ENCODE measurements at places on chromosomes 7 and 10. TPM values are rescaled to one million over a fixed set of nuclear protein-coding genes. Genes with fewer than 3 reads are reported as not detected.
A peak's percentile ranks its signal among the peaks of the same experiment; 100 is the strongest.

DNA sequence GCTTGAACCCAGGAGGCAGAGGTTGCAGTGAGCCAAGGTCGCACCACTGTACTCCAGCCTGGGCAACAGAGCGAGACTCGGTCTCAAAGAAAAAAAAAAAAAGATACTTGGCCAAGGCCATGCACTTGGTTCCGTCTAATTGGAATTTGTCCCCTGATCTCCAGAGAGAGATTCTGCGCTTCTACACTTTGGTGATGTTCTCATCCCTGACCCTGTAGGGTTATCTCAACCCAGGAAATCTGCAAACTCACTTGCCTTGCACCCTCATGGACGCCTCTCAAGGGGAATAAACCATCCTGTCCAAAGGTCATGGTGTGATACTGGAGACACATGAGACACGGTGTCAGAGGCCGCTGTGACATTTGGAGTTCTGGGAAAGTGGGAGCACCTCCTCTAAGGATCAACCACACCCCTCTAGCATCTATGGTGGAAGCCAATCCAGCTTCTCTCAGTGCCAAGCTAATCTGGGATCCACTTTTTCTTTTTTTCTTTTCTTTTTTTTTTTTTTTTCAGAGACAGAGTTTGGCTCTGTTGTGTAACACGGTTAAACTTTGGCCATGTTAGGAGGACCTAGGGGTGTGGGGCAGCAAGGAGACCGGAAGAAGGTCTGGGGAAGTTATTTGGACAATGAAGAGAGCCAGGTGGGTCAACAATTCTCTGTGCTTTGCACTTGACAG is 7.8 kb upstream of the POR start:
- H3K27ac ChIP-seq = peak overlapping the region; percentile 62
- no peaks in the 10 kb centered on the region for H3K36me3 ChIP-seq
- H3K27me3 ChIP-seq = no peaks in the 10 kb centered on the region
- H3K4me1 ChIP-seq = peaks cover 24% of the 10 kb centered on the region
- H3K4me3 ChIP-seq = no peak overlapping the region

DNA sequence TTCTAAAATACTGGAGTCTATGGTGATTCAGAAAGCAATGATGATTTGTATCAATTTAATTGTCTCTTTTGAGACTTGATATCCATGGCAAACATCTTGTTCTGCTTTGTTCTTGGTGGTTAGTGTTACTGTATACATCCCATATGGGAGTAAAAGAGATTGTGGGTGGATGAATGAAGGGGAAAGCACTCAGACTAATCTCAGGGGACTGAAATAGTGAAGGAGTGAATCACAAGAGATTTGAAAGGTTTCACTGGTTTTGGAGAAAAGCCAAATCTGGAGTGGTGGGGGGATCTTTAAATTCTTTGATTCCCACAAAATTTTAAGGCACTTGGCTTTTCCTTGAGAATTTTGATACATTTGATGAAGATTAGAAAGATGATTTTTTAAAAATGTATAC is 369.4 kb downstream of the INHBA start:
- H3K27ac ChIP-seq = no peak overlapping the region
- DNase-seq = no peak
- H3K4me1 ChIP-seq = no peaks in the 10 kb centered on the region
- H3K4me3 ChIP-seq = no peak overlapping the region
- no peaks in the 10 kb centered on the region for H3K36me3 ChIP-seq
- no peaks in the 10 kb centered on the region for H3K27me3 ChIP-seq

GRCh38 chr7:71625545-71625944 is 493.6 kb downstream of the GALNT17 start:
- no peaks in the 10 kb centered on the region for H3K27me3 ChIP-seq
- H3K27ac ChIP-seq = no peak overlapping the region
- DNase-seq = no peak
- H3K36me3 ChIP-seq = no peaks in the 10 kb centered on the region

DNA sequence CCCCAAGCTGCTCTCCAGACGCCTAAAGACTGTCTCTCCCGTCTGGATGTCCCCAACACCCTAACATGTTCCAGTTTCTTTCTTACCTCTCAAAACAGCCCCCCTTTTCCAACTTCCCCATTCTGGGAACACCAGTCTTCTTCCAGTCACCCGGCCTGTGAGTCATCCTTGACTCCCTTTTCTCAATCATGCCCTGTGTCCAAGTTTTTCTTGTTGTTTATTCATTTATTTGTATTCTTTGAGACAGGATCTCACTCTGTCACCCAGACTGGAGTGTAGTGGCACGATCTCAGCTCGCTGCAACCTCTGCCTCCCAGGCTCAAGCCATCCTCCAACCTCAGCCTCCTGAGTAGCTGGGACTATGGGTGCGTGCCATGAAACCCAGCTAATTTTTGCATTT is 15.6 kb downstream of the SNX10 start:
- H3K27ac ChIP-seq = no peak overlapping the region
- H3K4me3 ChIP-seq = no peak overlapping the region
- H3K4me1 ChIP-seq = no peaks in the 10 kb centered on the region
- DNase-seq = no peak

GRCh38 chr10:7258948-7259523 is 151.8 kb downstream of the SFMBT2 start:
- H3K27ac ChIP-seq = no peak overlapping the region
- H3K27me3 ChIP-seq = no peaks in the 10 kb centered on the region
- H3K36me3 ChIP-seq = no peaks in the 10 kb centered on the region
- no peak overlapping the region for H3K4me3 ChIP-seq
- no peaks in the 10 kb centered on the region for H3K4me1 ChIP-seq
- DNase-seq = no peak

DNA sequence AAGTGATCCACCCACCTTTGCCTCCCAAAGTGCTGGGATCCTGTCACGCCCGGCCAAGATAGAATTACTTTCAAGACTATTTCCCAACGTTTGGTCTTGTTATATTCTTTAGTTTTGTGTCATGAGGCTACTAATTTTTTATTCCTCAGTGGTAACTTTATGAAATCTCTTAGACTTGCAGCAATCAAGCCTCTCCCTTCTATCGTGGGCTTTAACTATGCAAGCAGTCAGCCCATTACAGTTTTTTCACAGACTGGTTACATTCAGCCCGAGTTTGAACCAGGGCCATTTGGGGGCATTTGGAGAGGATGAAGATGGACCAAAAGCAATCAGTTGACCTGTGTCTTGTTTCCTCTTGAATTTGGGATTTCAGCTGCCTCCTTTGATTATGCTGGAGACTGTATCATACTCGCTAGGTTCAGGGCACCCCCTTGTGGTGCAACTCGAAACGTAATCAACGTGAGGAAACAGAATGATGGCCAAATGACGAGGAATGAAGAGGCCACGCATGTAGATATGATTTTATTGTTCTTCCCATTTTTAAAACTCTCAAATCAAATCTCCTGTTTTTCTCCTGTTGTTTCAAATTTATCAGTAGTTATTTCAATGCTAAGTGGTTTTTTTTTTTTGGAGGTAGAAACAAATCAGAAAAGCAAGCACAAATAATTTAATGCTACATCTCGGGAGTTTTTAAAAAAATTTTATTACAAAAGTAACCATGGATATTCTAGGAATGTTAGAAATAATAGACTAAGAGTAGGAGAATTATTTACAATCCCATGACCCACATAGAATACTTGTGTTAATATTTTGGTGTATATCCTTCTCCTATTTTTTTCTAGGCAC is 151.6 kb downstream of the KIAA1217 start:
- H3K4me3 ChIP-seq = no peak overlapping the region
- peak; percentile 84 for DNase-seq
- H3K27me3 ChIP-seq = no peaks in the 10 kb centered on the region
- H3K36me3 ChIP-seq = no peaks in the 10 kb centered on the region
- H3K4me1 ChIP-seq = no peaks in the 10 kb centered on the region

OPN1SW gene
- not detected for total RNA-seq

ZNF239 gene
- 15.2 TPM for total RNA-seq

VSIR gene
- total RNA-seq = 44.0 TPM

SPDYE16 gene
- total RNA-seq = 0.34 TPM

CALD1 gene
- 155 TPM for total RNA-seq

PLCE1 gene
- total RNA-seq = 10.7 TPM

DNA sequence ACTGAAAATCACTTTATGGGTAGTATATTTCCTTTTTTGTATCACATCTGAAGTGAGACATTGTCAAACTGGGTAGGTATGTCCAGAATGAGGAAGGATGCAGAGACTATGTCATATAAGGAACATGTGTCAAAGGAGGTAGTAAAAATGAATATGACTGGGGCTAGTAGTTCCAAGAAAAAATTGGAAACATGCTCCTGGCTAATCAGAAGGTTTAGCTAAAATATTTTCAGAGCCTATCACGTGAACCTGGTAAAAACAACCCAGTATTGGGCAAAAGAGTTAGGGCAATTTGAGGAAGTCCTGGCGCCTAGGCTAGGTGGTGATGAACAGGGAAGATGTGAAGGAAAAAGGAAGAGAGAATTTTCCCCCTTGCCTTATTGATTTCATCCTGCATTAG is 26.4 kb downstream of the ENTPD1 start:
- H3K27ac ChIP-seq = no peak overlapping the region
- no peak overlapping the region for H3K4me3 ChIP-seq
- no peaks in the 10 kb centered on the region for H3K4me1 ChIP-seq
- no peaks in the 10 kb centered on the region for H3K27me3 ChIP-seq
- DNase-seq = no peak

PNLIPRP3 gene
- not detected for total RNA-seq

GRCh38 chr7:90958647-90959046 is 305.6 kb upstream of the FZD1 start:
- no peaks in the 10 kb centered on the region for H3K4me1 ChIP-seq
- no peaks in the 10 kb centered on the region for H3K27me3 ChIP-seq
- no peaks in the 10 kb centered on the region for H3K36me3 ChIP-seq

- no peaks in the 10 kb centered on the region for H3K36me3 ChIP-seq
- peaks cover 24% of the 10 kb centered on the region for H3K4me1 ChIP-seq
- no peaks in the 10 kb centered on the region for H3K27me3 ChIP-seq
- H3K27ac ChIP-seq = peak overlapping the region; percentile 0
Measured at GRCh38 chr10:5532618-5533097, 7.9 kb downstream of the CALML3 start.

DNA sequence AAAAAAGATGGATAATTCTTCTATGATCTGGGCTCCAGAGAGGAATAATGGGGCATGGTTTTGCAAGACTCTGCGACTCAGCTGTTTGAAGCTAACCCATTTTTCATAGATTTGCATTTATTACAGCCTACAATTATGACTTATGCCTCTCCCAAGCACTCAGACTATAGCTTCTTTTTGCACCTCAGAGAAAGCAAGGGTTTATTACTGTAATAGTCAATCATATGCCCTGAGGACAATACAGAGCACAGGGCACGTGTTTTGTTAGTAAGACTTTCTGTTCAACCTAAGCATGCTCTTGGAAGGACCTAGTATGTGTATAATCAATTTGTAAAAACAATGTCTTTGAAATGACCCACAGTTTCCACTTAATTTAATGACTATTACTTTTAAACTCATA is 221.2 kb downstream of the PARD3 start:
- H3K36me3 ChIP-seq = no peaks in the 10 kb centered on the region
- H3K4me3 ChIP-seq = no peak overlapping the region
- H3K27me3 ChIP-seq = no peaks in the 10 kb centered on the region
- no peak overlapping the region for H3K27ac ChIP-seq

KIF20B gene
- total RNA-seq = 43.9 TPM

GRCh38 chr7:131501422-131501821 is 55.0 kb downstream of the PODXL start:
- no peak overlapping the region for H3K4me3 ChIP-seq
- no peak for DNase-seq
- no peaks in the 10 kb centered on the region for H3K27me3 ChIP-seq
- no peak overlapping the region for H3K27ac ChIP-seq
- H3K4me1 ChIP-seq = 0 out of 2 replicates have a peak, but pooled peaks cover 3% of the 10 kb centered on the region

DNA sequence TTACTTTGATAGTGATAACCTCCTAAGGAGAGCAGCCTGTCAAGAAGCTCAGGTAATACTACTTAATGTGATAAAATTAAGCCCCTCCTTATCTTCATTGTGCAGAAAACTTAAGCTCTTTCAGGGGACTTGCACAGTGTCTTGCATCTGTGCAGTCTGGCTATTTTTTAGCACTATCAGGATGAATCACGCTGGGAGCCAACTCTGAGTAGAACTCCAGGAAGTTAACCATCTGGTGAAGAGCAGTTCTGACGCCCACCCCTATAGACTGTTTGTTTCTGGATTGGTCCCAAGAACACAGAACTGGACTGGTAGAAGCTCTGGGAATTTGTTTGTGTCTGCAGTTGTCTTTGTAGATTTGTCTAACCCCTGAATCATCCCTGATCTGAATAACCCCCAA is 41.9 kb downstream of the AGK start:
- no peaks in the 10 kb centered on the region for H3K27me3 ChIP-seq
- no peak overlapping the region for H3K27ac ChIP-seq
- no peaks in the 10 kb centered on the region for H3K4me1 ChIP-seq
- no peaks in the 10 kb centered on the region for H3K36me3 ChIP-seq

GRCh38 chr10:58963101-58963534 is 213.3 kb upstream of the PHYHIPL start:
- DNase-seq = peak; percentile 55
- H3K4me1 ChIP-seq = peaks cover 28% of the 10 kb centered on the region
- H3K27ac ChIP-seq = no peak overlapping the region
- no peak overlapping the region for H3K4me3 ChIP-seq
- no peaks in the 10 kb centered on the region for H3K27me3 ChIP-seq

- peak within 1 kb of the TSS; percentile 34 for H3K27ac ChIP-seq
- no peak for DNase-seq
Measured at GRCh38 chr10:103855424-103855823, at the start of gene SH3PXD2A. TSS of gene SH3PXD2A (minus strand) at chr10:103855576. CDS start at chr10:103855266, 310 bp downstream.

RPEL1 gene
- total RNA-seq = not detected

UCMA gene
- not detected for total RNA-seq

DNA sequence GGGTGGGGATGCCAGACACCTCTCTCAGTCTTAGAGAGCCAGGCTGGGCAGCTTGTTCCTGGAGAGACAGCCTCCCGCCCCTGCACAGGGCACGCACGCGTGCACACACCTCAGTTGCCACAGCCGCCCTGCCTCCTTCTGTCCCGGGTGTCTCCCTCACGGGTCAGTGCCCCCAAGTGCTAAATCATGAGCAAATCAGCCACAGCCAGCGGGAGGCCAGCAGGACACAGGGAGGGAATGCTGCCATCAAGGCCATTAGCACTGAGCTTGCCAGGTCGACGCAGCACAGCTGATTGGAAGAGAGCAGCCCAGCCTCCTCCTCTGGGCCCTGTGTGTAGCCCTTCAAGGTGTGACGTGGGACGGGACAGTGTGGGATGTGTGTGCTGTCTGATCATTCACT is 130.4 kb downstream of the CDH23 start:
- H3K4me3 ChIP-seq = no peak overlapping the region
- no peak for DNase-seq
- no peaks in the 10 kb centered on the region for H3K36me3 ChIP-seq
- H3K27me3 ChIP-seq = no peaks in the 10 kb centered on the region
- no peak overlapping the region for H3K27ac ChIP-seq

GRCh38 chr7:127413962-127414361 is 21.5 kb upstream of the ZNF800 start:
- DNase-seq = no peak
- H3K4me1 ChIP-seq = no peaks in the 10 kb centered on the region
- no peak overlapping the region for H3K27ac ChIP-seq
- H3K36me3 ChIP-seq = no peaks in the 10 kb centered on the region

- H3K4me3 ChIP-seq = no peak overlapping the region
- DNase-seq = peak; percentile 35
- no peaks in the 10 kb centered on the region for H3K4me1 ChIP-seq
- H3K27ac ChIP-seq = no peak overlapping the region
- H3K36me3 ChIP-seq = no peaks in the 10 kb centered on the region
- H3K27me3 ChIP-seq = no peaks in the 10 kb centered on the region
Measured at GRCh38 chr7:142338633-142339501, 81.0 kb upstream of the PRSS58 start.

GRCh38 chr7:40058636-40059035 is 75.8 kb downstream of the MPLKIP start:
- H3K4me3 ChIP-seq = no peak overlapping the region
- no peak overlapping the region for H3K27ac ChIP-seq
- no peak for DNase-seq
- H3K4me1 ChIP-seq = peaks cover 9% of the 10 kb centered on the region
- H3K27me3 ChIP-seq = no peaks in the 10 kb centered on the region

HMX2 gene
- total RNA-seq = 1.7 TPM

INA gene
- 0.52 TPM for total RNA-seq
